Activated CD4-positive, alpha-beta T cell treated with anti-CD3 and anti-CD28 coated beads for 36 hours (primary cell): ENCODE measurements at places on chromosomes 5 and 9. TPM values are rescaled to one million over a fixed set of nuclear protein-coding genes. Genes with fewer than 3 reads are reported as not detected.

- no peak for DNase-seq
These were observed 13.0 kb upstream of the CEP120 start for GRCh38 chr5:123436201-123436600.

DNA sequence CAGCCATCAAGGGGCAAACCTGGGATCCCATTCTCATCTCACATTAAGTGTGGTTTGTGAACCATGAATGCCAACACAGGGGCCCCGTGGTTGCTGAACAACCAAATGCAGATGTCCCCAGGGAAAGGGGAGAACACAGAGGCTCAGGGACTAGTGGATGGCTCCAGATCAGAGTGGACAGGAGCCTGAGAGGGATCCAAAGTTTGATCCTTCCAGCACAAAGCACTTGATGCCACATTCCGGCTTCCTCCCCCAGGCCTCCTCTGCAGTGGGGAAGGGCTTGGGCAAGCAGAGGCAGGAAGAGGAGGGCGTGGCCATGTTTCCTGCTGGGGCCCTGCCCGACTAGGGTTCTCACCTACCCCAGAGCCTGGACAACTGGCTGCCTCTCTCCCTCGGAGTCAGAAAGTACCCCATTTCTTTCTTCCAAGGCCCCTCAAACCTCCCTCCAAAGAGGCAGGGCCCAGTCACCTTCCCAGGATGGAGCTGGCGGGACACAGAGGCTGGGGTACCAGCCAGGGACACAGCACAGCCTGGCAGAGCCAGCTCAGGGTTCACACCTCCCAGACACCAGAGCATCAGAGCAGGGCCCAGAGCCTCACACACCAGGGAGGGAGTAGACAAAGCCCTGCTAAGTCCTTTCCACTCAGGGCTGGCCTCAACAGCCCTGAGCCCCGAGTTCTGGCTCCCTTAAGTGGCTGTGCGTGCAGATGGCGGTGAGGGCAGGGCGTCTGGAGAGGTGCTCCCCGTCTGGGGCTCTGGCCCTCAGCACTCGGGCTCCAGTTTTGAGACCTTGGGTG lies 4.3 kb upstream of the RNF44 start:
- peak; percentile 80 for DNase-seq

HARS1 gene
- 91.0 TPM for total RNA-seq

SPATA31E1 gene
- not detected for total RNA-seq

PCDHGC5 gene
- not detected for total RNA-seq

DNA sequence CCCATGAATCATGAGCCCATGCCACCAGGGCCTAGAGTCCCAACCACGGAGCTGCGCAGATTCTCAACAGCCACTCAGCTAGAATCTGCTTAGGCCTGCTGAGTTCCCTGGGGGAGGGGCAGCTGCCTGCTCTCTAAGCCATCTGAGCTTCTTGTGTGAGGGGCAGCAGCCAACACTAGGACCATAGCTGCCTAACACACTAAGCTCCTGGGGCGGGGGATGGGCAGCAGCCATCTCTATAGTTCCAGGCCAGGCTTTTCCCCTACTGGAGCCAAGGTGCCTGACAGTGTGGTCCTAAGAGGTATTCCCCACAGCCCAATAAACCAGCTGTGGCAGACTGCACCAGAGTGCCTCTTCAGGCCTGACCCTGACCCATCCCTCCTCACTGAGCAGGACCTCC lies 255.9 kb upstream of the ACO1 start:
- DNase-seq = no peak

SMIM3 gene
- 16.8 TPM for total RNA-seq

DNA sequence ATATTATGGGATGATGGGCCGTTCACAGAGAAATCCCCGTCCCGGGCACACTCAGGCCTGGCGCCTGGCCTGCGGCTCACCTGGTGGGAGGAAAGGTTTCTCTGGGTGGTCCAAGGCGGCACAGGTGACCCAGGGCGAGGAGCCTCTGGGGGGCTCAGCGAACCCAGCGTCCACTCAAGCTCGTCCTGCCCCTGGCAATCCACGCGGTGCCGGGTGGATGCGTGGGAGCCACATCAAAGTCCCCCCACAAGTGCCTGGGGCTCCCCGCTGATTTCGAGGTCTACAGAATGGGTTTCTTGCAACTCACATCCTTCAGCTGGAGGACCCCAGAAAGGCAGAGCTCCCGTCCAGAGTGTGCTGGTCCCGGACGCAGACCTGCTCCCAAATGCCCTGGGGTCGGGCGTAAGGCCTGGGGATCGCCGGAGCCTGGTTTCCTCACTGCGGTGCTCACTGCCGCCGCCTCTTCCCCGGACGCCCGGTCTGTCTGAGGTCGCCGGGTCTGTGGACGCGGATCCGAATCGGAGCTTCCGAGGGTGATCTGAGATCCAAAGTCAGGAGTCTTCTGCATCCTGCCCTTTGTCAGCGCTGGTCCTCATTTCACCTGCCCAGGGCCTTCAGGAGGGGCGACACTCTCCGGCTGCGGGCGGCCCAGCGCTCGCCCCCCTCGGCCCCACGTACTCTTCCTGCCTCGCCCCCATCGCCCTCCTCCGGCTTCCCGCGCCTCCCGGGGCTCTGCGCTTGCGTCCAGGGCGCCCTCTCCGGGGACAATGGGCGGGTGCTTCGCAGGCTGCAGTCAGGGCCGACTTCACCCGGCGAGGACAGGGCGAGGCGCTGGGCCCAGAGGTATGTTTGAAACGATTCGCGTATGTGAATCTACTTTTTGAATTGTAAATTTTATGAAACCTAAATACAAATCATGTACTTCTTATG lies 20.0 kb upstream of the RUFY1 start:
- DNase-seq = peak; percentile 82

SH3PXD2B gene
- 1.3 TPM for total RNA-seq

GRCh38 chr5:173473288-173473687 lies 143.2 kb downstream of the BOD1 start:
- DNase-seq = no peak

DNA sequence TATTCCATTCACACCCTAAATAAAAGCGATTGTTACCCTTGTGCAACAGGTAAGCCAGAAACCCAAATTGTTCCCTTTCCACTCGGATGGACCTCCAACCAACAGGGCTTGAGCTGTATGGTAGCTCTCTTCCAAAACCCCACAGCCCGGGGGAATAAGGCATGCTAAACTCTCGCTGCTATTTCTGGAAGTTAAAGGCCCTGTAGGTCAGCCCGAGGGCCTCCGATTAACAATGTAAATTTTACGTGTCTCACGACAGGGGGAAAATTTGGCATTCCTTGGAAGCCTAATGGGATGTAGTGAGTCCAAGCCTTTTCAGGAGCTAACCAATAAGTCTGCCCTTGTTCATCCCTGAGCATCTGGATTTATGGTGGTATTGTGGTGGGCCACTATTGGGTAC lies 26.0 kb downstream of the CNOT8 start:
- no peak for DNase-seq

NR5A1 gene
- total RNA-seq = not detected

INSL6 gene
- not detected for total RNA-seq

DNA sequence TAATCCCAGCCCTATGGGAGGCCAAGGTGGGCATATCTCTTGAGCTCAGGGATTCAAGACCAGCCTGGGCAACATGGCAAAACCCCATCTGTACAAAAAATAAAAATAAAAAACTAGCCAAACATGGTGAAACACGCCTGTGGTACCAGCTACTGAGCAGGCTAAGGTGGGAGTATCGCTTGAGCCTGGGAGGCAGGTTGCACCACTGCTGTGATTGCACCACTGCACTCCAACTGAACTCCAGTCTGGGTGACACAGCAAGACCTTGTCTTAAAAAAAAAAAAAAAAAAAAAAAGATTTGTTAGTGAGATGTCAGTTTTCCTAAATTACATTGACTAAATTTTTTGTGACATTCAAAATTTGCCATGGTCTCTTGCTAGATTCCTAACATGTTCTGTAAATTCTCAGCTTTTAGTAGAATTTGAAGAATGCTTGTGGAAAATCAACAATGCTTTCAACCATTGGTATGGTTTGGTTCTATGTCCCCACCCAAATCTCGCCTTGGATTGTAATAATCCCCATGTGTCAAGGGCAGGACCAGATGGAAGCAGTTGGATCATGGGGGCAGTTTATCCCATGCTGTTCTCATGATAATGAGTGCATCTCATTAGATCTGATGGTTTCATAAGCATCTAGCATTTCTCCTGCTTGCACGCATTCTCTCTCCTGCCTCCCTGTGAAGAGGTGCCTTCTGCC lies 236.1 kb downstream of the ARRDC3 start:
- DNase-seq = no peak

DNA sequence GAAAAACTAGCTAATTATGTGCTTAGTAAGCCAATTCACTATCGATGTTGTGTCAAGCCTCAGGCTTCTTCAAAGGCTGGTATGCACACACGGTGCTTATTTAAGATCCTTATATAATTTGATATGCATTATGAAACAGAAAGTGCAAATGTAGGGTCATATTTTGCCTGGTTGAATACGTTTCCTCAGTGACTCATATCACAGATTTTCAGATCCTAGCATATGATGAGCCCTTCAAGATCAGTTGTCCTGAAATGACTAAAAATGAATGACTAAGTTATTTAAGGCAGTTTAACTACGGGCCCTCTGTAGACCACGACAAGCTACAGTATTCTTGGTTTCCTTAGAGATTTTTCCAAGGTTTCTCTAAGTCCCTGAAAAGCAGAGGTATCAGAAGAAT lies 778.3 kb downstream of the PRELID2 start:
- no peak for DNase-seq

SLC34A3 gene
- not detected for total RNA-seq

- no peak for DNase-seq
These were observed 64.3 kb upstream of the SLC25A51 start for GRCh38 chr9:37968228-37968701.

DNA sequence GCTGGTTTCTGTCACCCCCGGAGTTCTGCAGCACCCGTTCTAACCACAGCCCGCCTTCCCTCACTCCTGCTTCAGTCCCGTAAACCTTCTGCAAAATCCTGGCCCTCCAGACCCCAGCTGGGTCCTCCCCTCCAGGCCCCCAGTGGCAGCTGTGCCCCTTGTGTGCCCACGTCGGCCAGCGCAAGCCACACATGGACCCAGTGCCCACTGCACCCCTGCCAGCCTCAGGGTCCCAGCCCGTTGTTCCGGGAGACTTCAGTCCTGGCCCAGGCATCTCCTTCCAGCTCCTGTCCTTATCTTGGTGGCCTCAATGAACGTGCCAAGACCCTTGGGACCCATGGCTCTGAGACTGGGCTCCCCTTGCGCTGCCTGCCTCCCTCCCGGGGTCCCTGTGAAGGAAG lies 43.2 kb downstream of the EXD3 start:
- DNase-seq = no peak

PTGDS gene
- not detected for total RNA-seq
